CD4-positive, CD25-positive, alpha-beta regulatory T cell (primary cell): ENCODE measurements at places on chromosomes 13 and 19. TPM values are rescaled to one million over a fixed set of nuclear protein-coding genes. Genes with fewer than 3 reads are reported as not detected.

Gene CYP4F2
- not detected for total RNA-seq

Gene ZNF813
- total RNA-seq, result 2.4 TPM

Gene ZNF154
- 3.7 TPM for total RNA-seq

GRCh38 chr19:1913781-1914577 is 8.8 kb downstream of the ADAT3 start:
- peaks cover 8% of the 10 kb centered on the region for H3K4me1 ChIP-seq
- H3K4me3 ChIP-seq, result no peak overlapping the region
- H3K27ac ChIP-seq, result no peak overlapping the region

DNA sequence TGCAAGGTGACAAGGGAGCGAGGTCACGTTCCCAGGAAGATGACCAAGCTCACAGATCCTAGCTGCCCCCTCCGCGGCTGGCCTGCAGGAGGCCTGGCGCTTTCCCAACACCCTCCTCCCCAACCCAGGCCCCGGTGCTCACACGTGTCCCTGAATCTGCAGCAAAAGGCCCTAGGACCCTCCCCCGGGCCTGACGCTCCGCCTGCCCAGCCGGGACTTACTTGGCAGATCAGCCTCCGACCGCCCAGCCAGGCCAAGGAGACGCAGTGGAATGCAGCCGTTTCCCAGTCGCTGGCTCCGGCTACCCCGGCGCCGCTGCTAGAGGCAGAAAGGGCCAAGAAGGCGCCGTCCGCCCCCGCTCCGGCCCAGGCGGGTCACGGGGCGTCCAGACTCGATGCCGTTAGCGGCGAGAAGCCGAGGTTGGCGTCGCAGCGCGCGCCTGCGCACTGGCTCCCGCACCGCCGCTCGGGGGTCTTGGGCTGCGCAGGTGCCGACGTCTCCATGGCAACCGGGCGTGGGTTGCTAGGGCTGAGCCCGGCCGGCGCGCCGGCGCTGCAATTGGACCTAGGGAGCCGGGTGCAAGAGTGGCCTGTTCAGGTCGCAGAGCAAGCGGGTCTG is at the start of gene PNMA8A:
TSS of gene PNMA8A (minus strand) at position 448 of the 618 bp plus-strand sequence. CDS start 528 bp downstream, outside the sequence.
- DNase-seq, result no peak
- H3K36me3 ChIP-seq, result no peaks in the 10 kb centered on the region
- no peak within 1 kb of the TSS for H3K4me3 ChIP-seq
- no peaks in the 10 kb centered on the region for H3K4me1 ChIP-seq

DNA sequence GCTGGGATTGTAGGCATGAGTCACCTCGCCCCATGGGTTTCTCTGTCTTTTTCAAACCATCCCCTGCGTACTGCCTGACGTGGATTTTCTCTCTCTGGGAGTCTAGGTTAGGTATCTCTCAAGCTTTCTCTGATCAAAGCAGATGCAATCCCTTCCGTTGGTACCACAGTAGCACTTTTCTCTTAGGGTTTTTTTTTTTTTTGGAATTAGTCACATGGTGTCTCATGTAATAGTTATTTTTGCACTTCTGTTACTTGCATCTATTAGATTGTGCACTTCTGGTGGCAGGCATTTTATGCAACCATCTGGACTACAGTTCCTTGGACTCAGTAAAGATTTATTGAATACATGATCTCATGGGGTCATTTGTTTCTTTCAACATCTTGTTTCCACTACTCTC is 72.1 kb downstream of the GPC6 start:
- H3K27me3 ChIP-seq, result no peaks in the 10 kb centered on the region
- H3K4me3 ChIP-seq, result no peak overlapping the region
- H3K27ac ChIP-seq, result no peak overlapping the region
- H3K36me3 ChIP-seq, result no peaks in the 10 kb centered on the region
- DNase-seq, result no peak
- no peaks in the 10 kb centered on the region for H3K4me1 ChIP-seq

- peak overlapping the region; percentile 56 for H3K27ac ChIP-seq
- DNase-seq, result no peak
- peaks cover 65% of the 10 kb centered on the region for H3K36me3 ChIP-seq
- H3K27me3 ChIP-seq, result no peaks in the 10 kb centered on the region
These were observed 85.5 kb downstream of the ELF1 start for GRCh38 chr13:40933508-40934204.

GRCh38 chr13:40345149-40345514 is 321.3 kb downstream of the FOXO1 start:
- H3K27me3 ChIP-seq, result no peaks in the 10 kb centered on the region
- no peaks in the 10 kb centered on the region for H3K4me1 ChIP-seq
- no peak overlapping the region for H3K4me3 ChIP-seq
- no peaks in the 10 kb centered on the region for H3K36me3 ChIP-seq
- no peak overlapping the region for H3K27ac ChIP-seq
- no peak for DNase-seq

- peaks cover 16% of the 10 kb centered on the region for H3K27me3 ChIP-seq
- H3K27ac ChIP-seq, result no peak overlapping the region
- no peak for DNase-seq
- H3K4me1 ChIP-seq, result peaks cover 17% of the 10 kb centered on the region
- no peaks in the 10 kb centered on the region for H3K36me3 ChIP-seq
These were observed 6.2 kb upstream of the IRS2 start for GRCh38 chr13:109792416-109793059.

- H3K4me3 ChIP-seq, result no peak overlapping the region
- no peaks in the 10 kb centered on the region for H3K36me3 ChIP-seq
- no peaks in the 10 kb centered on the region for H3K27me3 ChIP-seq
These were observed 69.2 kb downstream of the NALCN start for GRCh38 chr13:101346942-101347728.

DNA sequence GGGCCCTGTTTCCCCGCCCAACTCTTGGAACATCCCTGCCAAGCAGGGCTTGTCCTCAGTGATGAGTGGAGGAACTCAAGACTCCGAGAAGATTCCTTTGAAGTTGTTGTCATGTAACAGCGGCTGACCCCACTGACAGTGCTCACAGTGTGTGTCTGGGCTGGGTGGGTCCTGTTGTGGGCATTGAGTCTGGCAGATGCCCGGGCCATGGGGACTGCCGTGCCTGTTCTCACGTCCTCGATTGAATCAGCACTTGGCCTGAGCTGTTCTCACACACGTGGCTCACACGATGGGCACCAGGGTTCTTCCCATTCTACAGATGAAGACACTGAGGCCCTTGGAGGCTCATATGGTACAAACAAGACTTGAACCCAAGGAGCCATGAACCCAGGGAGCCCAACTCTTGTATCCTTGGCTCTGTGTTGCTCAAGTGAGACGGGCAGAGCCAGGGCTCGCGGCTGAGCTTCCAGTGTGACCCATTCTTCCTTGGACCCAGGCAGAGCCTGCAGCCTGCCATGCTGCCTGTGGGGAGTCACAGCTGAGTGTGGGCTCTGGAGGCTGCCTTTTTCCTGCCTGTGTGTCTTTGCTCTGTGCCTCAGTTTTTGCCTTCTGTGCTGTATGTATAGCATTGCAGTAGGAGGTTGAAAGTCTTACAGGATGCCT is 8.6 kb upstream of the EPN1 start:
- no peaks in the 10 kb centered on the region for H3K27me3 ChIP-seq
- peaks cover 86% of the 10 kb centered on the region for H3K36me3 ChIP-seq
- DNase-seq, result no peak
- H3K4me3 ChIP-seq, result no peak overlapping the region
